Smooth muscle cell of the pulmonary artery (primary cell): ENCODE measurements at places on chromosomes 12 and 14. TPM values are rescaled to one million over a fixed set of nuclear protein-coding genes. Genes with fewer than 3 reads are reported as not detected.

Gene MYF5
- not detected in 2 replicates for total RNA-seq

Gene PNP
- total RNA-seq: 11.5 and 34.8 TPM in 2 replicates

Gene ERBB3
- total RNA-seq: 0.10 and 0.52 TPM in 2 replicates

Gene TOMM20L
- not detected in 2 replicates for total RNA-seq

Gene LRRC43
- total RNA-seq: 0.83 and 1.2 TPM in 2 replicates
